ENCODE measurements at places on chromosomes 5 and 9.

DNA sequence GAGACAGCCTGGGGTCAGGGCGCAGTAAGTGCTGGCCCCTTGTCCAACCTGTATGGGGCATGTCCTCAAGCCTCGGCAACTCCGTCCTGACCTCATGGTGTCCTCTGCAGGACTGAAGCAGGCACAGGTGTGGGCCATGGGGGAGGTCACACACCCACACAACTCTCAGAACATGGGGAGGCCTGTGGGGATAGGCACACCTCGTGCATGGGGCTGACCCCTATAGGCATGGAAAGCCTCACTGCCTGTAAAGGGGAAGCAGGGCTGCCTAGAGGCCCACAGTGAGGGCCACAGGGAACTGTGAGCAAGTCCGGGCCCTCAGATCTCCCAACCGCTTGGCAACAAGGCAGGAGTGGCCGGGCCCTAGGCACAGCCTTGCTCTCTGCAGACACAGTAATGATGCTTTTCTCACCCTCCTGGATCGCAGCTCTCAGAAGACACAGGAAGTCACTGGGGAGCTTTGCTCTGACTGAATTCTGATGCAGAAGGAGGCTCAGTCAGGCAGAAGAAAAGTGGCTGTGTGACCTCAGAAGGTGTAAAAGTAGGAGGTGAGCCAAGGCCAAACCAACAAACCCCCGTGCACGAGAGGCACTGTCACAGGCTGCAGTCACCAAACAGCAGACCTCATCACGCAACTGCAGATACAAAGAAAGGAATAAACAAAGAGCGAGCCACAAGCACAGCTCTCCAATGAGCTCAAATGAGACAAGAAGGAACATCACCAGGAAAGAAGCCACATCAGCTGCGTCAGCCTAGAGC, 5.4 kb downstream of the IPPK start:
- no peak for DNase-seq

- peak; percentile 58 for DNase-seq
Measured at GRCh38 chr9:38082446-38083287, 13.6 kb upstream of the SHB start.

DNA sequence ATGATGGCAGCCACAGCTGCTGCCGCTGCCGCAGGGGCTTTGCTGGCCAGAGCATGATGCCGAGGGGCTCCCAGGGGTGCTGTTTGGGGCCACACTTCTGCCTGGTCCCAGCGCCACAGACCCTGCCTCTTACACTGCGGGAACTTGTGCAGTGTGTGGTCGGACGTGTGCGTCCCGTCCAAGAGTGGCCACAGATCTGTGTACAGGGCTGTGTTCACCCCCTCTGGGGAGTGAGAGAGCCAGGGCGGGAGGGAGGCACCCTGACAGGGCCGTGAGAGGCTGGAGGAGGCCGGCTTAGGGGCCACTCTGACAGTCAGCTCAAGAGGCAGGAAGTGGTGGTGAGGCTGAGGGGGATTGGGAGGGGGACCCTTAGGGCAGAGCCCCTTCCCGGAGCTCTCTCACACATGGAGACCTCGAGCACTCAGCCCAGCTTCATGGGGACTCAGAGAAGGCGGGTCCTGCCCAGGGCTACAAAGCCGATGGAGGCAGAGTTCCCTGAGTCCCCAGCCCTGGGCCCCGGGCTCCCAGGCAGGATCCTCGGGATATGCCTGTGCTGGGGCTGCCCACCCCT, 13.1 kb upstream of the CARD19 start:
- no peak for DNase-seq

DNA sequence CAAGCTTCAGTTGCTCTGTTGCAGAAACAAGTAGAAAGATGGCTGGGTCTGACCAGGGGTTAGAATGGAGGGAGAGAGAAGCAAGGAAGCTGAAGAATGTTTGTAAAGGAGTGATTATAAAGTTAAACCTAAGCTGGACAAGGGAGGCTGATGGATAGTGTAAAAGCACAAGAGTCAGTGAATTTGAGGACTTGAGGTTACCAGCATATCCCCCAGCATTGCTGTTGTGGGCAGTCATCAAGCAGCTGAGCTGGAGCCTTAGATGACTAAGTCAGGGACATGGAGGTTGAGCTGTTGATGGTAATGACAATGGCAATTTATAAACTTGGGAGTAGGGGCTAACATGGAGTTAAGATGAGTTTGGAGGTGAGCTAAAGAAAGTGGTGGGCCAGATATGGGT, 131.5 kb downstream of the ERCC6L2 start:
- peak; percentile 59 for DNase-seq

DNA sequence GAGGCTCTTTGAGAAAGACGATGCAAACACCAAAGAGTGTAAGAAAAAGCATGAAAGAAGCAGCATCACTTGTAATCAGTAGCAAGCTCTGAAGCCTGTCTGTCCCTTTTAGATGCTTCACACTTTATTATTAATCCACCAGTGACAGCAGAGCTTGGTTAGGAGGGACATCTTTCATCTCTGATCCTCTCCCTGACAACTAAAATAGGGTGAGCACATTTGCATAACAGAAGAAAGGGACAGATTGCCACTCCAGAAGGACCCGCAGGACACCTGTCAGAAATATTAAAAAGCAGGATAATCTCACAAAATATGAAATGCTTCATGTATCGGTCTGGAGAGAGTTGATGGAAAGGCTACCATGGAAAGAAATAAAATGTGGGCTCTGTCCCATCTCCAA, 71.4 kb upstream of the MAP1B start:
- no peak for DNase-seq

GRCh38 chr9:32384002-32384363, 460 bp upstream of the ACO1 start:
- no peak for DNase-seq

- peak; percentile 92 for DNase-seq
Measured at GRCh38 chr9:36163049-36163785, 6.0 kb upstream of the CCIN start.

Data from amniotic epithelial cell (primary cell).